Fibroblast of skin of abdomen (primary cell): ENCODE measurements at places on chromosomes 7 and 10.

GRCh38 chr7:158452331-158452730 lies 135.3 kb downstream of the PTPRN2 start:
- DNase-seq, result no peak

DNA sequence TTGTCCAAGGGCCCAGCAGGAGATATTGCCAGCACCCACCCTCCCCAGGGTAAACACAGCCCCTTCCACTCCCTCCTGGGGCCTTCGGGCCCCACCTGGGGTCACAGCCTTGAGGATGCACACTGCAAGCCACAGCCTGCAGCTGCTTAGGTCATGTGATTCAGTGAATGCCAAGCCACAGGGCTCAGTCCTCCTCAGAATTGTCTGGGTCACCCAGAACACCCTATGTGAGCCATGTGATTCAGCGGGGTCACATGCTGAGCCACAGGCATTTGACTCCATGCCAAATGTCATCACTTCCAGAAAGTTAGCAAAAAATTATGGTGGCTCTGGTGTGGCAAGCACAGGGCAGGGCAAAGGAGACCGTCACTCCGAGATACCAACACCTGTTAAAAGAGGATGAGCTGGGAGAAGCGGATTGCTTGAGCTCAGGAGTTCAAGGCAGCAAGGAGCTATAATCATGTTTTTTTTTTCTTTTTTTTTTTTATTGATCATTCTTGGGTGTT lies 17.2 kb upstream of the PSAP start:
- DNase-seq, result peak; percentile 61

- DNase-seq, result no peak
These were observed 12.3 kb upstream of the ASB4 start for GRCh38 chr7:95473276-95473985.

DNA sequence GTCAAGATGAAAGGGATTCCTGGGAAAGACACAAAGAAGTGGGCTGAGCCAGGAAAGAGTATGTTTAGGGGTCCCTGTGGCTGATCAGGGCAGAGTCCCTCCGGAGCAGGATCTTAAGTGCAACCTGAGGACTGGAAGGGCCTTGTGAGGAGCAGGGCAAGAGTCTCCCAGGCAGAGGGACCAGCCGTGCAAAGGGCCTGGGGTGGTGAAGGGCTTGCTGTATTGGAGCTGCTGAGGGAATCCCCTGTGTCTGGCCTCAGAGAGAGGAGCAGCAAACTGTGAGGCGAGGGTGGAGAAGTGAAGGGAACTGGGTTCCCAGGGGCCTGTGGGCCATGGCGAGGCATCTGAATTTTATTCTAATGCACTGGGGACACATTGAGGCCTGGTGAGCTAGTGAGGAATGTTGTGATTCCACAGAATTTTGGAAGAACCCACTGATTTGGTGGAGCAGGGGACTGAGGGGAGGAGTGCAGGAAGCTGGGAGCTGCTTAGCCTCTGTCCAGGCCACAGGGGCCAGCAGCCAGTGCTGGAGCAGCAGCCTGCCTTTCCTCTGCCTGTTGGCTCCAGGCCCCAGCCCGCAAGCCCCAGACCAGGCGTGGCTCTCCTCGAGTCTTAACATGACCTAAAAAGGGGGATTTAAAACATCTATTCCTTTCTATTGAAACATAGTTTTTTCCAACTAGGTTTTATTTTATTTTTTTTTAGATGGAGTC lies 138.4 kb upstream of the IGFBP3 start:
- peak; percentile 48 for DNase-seq

- DNase-seq, result peak; percentile 78
These were observed 84.7 kb downstream of the TMEM178B start for GRCh38 chr7:141158561-141158960.

- DNase-seq, result no peak
These were observed 165.9 kb downstream of the AUTS2 start for GRCh38 chr7:69764147-69764546.

DNA sequence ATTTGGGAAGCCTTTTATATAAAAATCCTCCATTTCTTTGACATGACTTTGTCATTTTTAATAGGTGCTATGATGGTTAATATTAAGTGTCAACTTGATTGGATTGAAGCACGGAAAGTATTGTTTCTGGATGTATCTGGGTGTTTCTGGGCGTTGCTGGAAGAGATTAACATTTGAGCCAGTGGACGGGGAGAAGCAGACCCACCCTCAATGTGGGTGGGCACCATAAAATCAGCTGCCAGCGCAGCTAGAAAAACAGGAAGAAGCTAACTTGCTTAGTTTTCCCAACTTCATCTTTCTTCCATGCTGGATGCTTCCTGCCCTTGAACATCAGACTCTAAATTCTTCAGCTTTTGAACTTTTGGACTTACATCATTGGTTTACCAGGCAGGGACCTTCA lies 1003.0 kb downstream of the SORCS3 start:
- DNase-seq, result no peak

- DNase-seq, result no peak
These were observed 110.6 kb downstream of the ACTR3B start for GRCh38 chr7:152870106-152870693.

DNA sequence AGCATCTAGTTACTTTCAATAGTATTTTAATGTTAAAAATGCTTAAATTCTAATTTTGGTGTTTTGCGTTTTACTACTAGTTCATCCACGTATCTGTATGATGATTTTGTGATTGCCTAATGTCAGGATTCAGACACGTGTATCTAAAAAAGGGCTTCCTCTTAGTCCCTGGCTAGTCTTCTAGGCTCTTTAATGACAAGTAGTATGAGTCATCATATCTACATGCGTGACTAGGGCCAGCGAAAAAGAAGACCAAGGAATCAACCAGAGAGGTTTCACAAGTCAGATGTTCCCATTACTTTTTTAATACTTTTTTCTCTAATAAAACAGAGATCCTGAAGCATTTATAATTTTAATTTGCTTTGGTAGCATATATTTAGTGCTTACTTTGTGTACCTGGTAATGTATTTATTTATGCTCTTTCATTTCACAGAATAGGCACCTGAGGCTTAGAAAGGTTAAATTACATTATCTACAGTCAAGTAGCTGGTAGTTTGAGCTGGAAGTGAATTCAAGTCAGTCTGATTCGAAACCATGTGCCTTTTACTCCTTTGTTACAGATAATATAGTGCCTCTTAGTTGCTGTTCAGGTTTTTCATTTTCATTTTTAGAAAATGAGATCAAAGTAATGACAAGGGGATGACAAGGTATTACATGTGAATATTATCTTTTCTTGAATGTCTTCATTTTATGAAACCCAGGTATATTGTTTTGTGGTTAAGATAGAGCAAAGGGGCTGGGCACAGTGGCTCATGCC lies 140.3 kb downstream of the FOXP2 start:
- peak; percentile 32 for DNase-seq

DNA sequence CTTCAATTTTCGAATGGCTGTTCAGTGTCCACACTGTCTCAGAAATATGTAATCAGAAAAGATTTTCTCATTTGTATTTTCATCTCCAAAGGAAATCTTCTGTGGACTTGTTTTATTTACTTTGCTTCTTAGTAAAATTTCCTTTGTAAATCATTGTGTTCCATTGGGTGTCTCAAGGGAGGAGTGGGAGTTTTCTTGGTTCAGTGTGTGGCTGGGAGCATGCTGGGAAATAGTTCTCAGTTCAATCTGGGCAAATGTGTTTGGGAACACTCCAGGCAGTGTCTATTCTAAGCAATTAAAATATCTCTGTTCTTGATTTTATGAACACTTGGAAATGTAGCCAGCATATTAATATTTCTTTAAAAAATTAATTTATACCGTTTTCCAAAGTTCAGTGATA lies 1019.8 kb downstream of the CNTNAP2 start:
- no peak for DNase-seq

- peak; percentile 1 for DNase-seq
These were observed 43.8 kb downstream of the SMNDC1 start for GRCh38 chr10:110260746-110261477.

- no peak for DNase-seq
These were observed 69.4 kb downstream of the FAM53B start for GRCh38 chr10:124674768-124675222.

DNA sequence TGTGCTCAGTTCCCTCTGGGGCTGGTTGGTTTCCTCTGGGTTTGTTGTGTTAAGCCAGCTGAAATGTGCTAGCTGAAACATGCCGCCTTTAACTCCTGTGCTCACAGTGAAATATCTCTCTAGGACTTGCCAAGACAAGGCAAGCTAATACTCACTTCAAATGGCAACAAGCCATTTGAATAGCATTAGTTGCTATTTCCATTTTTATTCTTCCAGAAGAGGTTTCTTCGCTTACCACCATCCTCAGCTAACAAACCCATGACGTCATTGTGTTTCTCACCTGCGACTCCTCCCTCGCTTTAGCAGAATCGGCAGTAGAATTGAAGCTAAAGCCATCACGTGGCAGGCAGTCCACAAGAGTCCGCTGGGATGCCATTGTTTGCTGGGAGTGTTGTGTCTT lies 61.3 kb downstream of the ZNF22 start:
- no peak for DNase-seq

DNA sequence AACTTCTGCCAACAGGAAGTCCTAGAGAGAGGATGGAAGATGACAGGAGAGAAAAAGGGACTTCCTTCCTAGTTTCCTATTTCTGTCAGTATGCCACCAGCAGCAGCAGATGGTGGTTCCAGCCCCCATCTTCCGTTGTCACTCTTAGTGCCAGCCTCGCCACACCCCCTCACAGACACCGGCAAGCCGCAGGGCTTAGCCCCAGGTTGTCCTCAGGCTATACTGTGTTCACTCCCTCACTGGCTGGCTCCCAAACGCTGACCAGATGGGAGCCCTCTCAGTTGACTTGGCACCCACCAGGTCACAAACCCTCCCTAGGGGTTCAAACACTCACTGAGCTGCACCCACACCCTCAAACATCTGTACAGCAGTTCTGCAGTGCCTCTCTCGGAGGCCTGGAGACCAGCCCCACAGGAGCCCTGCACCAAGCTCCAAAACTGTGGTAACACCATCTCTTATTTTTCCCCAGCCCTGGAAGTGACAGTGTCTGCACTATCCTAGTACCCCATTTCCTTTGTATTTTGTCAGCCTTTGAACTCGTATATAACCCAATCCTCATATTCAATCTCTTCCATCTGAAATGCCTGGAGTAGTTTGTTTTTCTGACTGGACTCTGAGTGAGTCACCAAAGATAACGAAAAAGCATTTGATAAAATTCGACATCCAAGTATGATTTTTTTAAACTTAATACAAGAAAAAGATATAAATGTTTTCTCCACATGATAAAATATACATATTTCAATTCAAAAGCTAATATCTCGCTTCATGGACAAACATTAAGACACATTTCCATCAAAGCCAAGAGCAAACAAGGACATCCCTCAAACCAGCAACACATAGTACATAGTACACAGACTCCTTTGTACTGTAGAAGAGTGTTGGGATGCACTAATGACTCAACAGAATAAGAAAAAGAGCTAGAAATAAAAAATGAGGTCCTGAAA lies 34.5 kb downstream of the SMURF1 start:
- no peak for DNase-seq

- no peak for DNase-seq
These were observed 192.2 kb upstream of the SVIL start for GRCh38 chr10:29826801-29827450.

GRCh38 chr10:6006991-6007390 lies 29.6 kb upstream of the IL15RA start:
- DNase-seq, result no peak

GRCh38 chr7:56046721-56047445 lies 4.4 kb downstream of the PSPH start:
- peak; percentile 76 for DNase-seq

- DNase-seq, result no peak
These were observed 501.5 kb downstream of the ARL4A start for GRCh38 chr7:13188922-13189321.

GRCh38 chr7:157541295-157542067 lies 204.7 kb downstream of the DNAJB6 start:
- no peak for DNase-seq

DNA sequence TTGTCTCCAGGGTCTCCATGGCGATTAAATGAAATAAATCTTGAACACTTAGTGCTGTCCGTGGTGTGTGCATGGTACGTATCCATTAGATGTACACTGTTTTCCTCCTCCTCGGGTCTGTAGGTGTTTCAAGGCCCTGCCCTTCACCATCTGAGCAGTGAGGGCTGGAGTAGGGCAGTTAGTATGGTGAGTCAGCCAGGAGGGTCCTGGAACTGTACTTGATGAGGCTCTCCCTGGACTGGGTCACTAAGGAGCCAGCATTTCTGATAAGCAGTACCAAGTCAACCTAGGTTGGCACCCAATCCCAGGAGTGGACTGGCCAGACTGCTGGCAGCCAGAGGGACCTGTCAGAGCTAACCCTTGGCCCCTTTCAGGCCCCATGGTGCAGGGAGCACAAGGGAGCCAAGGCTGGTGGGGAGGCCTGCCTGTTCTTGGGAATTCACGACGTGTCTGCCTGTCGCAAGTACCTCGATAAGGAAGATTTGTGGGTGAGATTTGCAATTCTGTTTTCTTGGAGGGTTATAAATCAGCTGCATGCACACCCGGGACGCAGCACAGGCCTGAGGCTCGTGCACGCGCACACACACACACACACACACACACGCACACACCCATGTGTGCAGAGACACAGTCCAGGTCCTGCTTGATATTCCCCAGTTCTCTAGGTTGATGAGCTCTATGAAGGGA lies 114.2 kb downstream of the ZMIZ1 start:
- no peak for DNase-seq

DNA sequence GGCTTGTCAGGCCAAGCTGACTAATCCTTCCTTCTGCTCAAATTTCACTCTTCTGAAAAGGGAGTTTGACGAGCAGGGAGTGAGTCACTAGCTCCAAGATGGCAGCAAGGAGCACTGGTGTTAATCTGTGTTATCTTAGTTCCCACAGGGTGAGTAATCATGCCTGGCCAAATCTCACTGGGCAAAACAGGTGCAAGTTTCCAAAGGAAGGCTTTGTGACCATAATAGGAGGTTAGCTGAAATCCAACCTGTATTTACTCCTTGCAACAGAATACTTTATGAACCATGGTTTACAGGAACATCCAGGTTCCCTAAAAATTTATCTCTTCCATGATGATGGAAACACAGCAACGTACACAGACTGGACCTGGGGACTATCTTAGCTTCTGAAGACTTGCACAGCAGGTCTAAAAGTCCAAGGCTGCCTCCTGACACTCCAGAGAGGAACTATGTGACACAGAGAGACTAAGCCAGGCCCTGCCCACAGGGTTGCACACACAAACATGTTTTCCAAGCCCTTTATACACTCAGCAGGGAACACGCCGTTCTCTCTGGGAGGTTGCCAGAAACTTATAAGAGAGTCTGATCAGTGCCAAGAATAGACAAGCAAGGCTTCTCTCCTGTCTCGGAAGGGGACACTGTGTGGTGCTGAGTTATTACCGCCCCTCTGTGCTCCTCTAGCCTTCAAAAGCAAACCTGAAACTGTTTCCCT lies 46.3 kb downstream of the PDK4 start:
- peak; percentile 41 for DNase-seq

- DNase-seq, result no peak
These were observed 314.6 kb downstream of the C7orf25 start for GRCh38 chr7:42597300-42597699.

DNA sequence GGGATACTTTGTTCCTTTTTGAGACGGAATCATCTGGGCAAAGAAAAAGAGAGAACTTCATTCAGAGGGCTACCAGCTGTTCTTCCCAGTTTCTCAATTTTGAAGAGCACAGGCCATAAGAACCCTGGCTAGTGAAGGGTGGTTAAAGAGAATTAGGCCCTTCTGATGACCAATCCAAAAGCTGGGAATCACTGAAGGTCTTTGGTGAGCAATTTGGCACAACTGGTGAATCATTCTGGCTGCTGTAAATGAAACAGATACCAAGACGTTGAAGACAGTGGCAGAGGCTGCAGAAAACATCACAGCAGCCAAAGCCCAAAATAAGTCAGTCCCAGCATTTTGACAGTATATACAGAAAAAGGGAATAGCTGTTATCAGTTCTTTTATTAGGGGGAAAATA lies 5.1 kb downstream of the RAPGEF5 start:
- no peak for DNase-seq

- DNase-seq, result peak; percentile 36
These were observed 170.9 kb downstream of the CDK14 start for GRCh38 chr7:90766814-90767564.
